ENCODE measurements at places on chromosomes 7 and 10.

DNA sequence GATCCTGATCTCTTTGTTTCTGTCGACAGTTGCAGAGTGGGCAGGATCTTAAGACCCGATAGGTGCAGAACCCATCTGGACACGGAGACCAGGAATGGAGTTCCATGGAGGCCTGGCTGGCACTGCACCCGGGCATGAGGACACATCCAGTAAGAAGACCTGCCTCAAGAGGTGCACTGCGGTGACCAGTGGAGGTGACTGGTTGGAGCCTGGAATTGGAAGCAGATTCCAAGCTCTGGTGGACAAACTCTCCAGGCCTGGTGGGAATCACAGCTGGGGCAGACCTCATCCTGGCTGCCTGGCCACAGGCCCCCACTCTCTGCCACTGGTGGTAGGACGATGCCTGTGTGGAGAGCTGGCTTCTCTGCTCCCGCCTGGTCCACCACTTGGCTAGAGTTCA, 31.0 kb downstream of the ZNF775 start:
- no peak for DNase-seq

DNA sequence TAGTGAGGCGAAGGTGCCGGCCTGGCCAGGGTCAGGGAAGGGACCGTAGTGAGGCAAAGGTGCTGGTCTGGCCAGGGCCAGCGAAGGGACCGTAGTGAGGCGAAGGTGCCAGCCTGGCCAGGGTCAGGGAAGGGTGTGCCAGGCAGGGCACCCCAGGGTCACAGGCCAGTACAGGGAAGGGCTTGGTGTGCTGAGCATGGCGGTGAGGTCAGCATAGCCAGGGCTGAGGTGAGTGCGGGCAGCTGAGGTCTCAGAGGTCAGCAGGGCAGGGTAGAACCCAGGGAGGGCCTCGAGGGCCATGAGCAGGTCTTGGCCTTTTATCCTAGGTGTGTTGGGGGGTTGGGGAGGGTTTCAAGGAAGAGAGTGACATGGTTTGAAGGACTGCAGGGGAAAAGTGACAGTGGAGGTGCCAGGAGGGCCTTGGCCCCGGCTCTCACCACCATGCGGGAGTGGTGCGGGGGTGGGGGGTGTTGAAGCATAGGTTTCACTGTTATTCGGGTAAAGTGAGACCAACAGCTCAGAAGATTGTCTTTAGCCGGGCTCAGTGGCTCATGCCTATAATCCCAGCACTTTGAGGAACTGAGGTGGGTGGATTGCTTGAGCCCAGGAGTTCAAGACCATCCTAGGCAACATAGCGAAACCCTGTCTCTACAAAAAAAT, 93.3 kb downstream of the CHST15 start:
- no peak for DNase-seq

DNA sequence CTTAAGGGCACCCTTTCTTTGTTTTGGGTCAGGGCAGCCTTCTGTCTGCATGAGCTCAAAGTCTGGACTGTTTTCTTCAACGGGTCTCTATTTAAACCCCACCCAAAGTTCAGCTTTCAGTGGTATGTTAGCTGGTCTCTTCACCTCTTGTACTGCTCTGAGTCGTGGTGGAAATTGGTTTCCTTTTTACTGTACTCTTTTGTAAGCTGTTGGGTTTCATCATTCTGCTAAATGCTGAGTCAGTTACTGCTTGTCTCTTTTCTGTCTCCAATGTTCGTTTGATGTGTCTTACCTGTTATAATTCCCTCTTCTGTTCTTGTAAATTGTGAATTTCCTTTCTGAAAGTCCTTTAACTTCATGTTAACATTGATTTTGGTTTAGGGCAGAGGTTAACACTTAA, 64.1 kb upstream of the MALRD1 start:
- DNase-seq: no peak

GRCh38 chr7:134949171-134949570, 37.1 kb upstream of the AGBL3 start:
- DNase-seq: no peak

DNA sequence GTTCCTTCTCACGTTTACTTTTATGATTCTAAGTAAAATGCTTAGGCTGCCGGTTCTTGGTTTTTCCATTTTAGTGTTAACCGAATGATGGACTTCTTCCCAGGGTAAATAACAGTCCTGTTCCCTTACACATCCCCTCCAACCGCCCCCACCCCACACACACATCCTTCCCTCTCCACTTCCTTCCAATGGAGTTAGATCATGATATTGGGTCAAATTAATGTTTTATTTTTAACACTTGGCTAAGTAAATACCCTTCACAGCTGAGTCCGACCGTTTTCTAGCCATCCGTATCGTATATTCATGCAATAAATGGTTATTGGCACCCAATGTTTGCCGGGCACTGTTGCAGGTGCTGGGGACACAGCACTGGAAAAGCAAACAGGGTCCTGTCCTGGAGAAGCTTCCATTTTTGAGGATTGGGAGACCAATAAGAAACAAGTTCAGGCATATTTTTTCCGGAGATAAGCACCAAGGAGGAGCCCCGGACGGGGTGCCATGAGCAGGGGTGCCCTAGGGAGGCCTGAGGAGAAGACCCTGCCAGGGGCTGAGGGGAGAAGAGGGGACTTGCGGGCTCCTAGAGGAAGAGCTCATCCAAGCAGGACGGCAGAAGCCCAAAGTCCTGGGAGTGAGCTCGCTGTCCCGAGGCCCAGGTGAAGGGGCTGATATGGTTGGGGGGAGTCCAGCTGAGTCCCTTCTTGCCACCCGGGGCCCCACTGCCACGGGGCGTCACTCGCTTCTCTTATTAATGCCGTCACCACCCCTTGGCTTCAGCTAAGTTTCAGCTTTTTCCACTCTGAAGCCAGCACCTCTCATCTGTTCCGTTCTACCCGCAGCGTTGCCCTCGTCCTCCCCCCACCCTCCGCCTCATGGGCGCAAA, 126.0 kb upstream of the RET start:
- DNase-seq: no peak

DNA sequence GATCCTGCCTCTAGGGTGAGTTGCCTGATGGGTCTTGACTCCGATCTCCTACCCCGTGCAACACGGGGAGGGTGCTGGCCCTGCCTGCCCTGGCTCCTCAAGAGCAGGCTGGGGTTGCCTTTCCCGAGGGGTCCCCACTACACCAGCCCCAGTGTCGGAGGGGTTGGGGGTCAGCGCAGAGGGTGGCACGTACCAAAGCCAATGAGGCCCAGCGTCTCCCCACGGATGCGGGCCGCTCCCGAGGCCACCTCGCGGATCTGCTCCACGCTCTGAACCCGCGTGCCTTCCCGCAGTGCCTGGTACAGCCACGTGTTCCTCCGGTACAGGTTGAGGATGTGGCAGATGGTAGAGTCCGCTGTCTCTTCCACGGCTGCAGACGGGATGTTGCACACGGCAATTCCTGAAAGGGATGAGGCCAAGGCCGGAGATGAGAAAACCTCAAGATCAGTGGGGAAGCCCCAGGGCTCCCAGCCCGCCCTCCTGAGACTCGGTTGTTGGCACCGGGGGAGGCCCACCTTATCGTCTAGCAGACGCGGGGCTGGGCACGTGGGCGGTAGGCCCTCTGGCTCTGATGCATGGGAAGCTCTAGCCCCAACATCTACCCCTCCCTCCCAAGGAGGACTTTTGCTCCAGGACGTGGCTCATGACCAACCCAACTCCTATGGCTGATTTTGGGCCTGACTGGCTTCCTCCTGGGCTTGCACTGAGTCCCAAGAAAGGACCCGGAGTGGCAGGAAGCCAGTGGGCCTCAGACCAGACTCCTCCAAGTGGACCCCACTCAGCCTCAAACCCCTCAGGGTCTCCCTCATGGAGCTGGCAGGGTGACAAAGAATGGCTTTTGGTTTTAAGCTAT, 56.1 kb downstream of the ZRANB1 start:
- DNase-seq: no peak

- DNase-seq: no peak
Measured at GRCh38 chr10:24721229-24722106, 2.2 kb downstream of the ARHGAP21 start.

GRCh38 chr7:128003787-128004186, 27.4 kb downstream of the LRRC4 start:
- no peak for DNase-seq

DNA sequence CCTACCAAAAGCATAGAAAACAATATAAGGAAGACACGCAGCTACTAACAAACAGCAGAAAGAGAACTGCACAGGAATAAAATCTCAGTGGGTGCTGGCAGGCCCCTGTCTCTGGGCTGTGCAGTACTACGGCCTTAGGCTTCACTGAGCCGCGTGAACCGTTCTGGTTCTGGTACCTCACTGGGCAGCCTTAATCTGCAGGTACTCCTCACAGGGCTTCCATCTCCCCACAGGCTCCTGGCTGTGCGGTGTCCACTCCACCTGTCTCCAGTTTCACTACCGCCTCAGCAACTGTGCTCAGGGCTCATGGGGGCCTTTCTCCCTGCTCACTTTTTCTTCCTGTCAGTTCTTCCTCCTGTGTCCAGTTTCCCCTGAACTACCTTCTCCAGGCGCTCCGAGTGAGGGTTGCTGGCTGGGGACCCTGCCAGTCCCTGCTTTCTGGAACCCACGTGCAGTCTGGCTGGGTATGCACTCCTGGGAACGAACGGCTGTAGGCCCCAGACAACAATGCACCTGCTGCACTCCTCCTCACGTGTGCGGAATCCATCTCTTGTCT, 75.7 kb downstream of the VIPR2 start:
- no peak for DNase-seq

- DNase-seq: no peak
Measured at GRCh38 chr7:107069457-107069856, 25.0 kb downstream of the PRKAR2B start.

Measured in activated T-cell treated with anti-CD3 and anti-CD28 coated beads for 1 hour (primary cell).